GM12892 (cell line): ENCODE measurements at places on chromosomes 3 and 15.

GRCh38 chr3:4613366-4613765 is 120.2 kb downstream of the ITPR1 start:
- no peak for DNase-seq

DNA sequence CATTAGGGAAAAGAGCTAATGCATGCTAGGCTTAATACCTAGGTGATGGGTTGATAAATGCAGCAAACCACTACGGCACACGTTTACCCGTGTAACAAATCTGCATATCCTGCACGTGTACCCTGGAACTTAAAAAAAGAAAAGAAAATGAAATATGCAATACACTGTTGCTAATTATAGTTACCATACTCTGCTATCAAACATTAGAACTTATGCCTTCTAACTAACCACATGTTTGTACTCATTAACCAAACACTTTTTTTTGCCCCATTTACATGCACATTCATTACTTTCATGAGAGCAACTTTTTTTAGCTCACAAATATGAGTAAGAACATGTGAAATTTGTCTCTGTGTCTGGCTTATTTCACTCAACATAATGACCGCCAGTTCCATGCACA is 253.1 kb downstream of the CGGBP1 start:
- DNase-seq: no peak

- DNase-seq: no peak
Measured at GRCh38 chr3:143576568-143577270, 271.5 kb downstream of the SLC9A9 start.

GRCh38 chr3:138945709-138946662 is 951 bp downstream of the FOXL2 start:
- DNase-seq: no peak

DNA sequence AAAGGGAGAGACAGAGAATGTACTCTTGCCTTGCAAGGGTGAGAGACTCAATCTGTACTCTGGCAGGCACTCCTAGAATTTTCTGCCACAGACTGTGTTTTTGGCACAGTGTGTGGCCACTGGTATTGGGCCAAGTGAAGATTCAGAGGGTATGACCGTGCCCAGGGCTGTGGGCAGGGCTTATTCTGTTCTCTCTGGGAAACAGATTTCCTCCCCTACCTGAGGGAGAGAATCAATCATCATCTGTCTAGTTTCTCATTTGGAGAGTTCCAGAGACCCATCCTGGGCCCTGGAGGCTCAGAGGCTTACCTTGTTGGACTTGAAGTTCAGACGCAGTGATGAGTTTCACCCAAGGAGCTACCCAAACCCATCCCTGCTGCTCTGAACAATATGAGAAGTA is 28.2 kb downstream of the CSTA start:
- no peak for DNase-seq

- no peak for DNase-seq
Measured at GRCh38 chr3:55294557-55294956, 192.5 kb downstream of the WNT5A start.

GRCh38 chr3:100810671-100811070 is 101.4 kb downstream of the TFG start:
- no peak for DNase-seq

DNA sequence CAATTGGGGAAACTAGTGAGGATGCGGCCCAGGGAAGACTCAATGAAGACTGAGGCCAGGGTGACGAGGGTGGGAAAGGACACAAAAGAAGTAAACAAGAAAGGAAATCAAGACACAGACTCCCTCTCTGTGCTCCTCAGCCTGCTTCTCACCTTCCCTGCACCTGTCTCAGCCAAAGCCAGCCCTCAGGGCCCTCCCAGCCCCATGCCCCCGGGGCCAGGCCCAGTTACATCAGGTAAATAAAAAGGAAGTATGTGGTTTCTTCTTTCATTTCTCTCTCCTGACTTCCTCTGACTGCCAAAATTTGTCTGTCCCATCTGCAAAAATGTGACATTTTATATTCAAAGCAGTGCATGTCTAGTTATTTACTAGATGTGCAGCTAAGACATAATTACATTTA is 328.0 kb downstream of the UACA start:
- no peak for DNase-seq

- DNase-seq: no peak
Measured at GRCh38 chr3:150308037-150308319, 100.1 kb upstream of the TSC22D2 start.

DNA sequence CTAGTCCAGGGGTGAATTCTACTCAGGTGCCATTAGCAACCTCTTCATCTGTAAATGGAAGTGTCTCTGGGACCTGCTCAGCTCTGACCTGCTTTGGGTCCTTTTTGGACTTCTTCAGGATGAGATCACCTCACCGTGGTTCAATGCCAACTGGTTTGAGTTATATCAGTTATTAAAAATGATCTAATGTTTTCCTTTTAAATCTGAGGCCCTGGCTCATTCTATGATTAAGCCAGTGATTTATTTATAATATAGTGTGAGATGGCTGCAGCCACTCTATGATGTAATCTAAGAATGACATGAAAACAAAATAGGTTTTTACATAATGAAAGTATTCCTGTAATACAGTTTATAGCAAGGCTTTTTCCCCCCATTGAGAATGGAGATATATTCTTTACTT is 79.4 kb downstream of the LPP start:
- no peak for DNase-seq

DNA sequence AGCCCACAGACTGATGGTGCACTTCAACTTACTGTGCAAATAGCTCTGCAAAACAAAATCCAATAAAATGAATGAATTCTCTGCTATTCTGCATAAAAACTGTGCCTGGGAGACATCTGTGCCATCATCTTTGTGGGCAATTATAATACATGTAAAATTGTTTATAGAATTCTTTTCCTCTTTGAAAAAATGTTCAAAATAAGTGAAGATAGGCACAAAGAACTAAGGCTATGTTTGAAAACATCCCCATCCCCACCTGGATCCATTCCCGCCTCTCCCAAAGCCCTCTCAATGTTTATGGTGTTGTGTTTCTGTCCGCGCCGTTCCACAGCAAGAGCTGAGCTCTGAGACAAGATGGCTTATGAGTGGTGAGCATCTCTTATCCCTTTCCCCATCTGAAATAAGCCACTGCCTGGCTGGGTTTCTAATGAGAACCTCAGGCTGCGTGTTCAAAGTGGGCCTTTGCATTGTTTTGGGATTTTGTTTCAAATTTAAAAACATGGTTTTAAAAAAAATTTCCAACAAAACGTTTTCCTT is 22.4 kb upstream of the SNRPA1 start:
- no peak for DNase-seq

GRCh38 chr3:6439824-6440223 is 421.1 kb upstream of the GRM7 start:
- no peak for DNase-seq

DNA sequence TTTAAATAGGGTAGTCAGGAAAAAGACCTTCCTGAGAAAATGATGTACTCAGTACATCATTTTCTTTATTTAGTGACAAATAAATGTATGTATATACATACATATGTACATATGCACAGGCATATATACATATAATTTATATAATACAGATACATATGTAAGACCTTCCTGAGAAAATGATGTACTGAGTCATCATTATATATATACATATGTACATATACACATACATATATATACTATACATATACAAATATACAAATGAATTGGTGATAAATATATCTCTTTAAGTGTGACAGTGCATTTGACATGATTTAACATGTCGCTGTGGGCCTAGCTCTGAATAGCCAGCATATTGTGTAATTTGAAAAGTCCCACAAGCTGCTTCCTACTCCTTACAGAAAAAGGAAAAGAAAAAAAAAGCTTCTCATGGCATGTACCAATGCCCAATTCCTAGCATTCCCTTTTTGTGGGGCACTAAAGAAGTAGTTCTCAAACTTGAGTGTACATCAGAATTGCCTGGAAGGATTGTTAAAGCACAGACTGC is 208.1 kb upstream of the UMPS start:
- DNase-seq: no peak

- DNase-seq: peak; percentile 21
Measured at GRCh38 chr3:39065197-39065596, 13.4 kb downstream of the WDR48 start.

DNA sequence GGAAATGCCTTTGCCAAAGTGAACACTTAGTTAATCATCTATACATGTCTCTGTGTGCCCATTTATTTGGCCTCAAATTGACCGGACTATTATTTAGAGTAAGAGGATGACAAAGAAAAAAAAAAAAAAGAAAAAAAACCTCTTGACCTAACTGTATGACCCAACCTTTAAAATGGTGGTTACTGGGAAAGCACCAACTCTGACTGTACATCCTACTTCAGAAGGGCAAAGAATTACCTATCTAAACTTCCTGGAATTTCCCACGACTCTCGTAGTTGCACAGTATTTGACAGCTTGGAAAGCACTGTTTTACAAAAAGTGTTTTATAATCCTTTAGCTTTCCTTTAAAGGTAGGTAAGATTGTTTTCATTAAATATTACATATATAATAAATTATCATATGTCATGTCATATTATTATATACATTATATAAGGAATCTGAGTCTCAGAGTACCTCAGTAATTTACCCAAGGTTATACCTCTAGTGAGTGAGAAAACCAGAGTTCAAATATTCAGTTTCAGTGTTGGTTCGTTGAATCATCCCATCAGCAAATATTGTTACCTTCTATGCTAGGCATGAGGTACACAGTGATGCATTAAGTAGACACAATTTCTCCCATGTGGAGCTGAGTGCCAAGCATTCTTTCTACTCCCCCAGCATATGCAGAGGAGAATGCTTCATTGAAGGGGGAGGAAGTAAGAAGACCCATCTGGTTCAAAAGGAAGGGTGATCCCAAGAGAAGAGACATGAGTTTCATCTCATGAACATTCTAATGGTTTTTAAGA is 5.0 kb downstream of the BCL2A1 start:
- DNase-seq: no peak

DNA sequence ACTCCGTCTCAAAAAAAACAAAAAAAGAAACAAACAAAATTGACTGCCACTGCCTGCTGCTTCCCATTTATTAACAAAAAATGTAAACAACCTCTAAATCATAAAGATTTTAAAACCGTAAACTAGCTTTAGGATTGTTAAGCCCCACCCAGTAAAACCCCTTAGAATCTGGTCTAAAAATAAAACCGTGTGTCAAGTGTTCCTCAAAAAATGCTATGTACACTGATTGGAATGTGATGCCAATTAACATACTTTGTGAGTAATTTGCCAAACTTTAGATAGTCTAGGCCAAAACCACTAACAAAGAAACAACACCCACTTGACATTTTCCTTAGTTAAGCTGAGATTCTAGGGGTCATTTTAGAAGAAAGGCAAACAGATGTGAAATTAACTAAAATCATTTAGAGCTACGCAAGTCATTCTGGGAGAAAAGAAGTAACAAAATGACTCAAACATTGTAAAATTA is 5.3 kb downstream of the RAF1 start:
- DNase-seq: no peak

DNA sequence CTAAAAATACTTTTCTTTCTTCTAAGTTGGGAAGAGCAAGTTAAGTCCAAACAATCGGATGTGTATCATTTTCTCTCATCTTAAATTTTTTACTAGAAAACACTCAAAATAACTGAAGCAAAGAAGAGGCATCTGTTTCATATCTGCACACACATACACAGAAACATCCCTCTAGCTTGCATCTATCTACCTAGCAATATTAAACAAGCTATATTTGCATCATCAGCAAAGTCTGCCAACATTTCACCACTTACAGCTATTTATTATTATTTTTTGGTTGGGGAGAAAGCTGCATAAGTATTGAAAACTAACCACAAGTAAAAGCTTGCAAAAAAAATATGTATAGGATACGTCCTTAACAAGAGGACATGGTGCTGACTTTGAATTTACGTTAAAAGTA is 1.9 kb downstream of the GOLIM4 start:
- no peak for DNase-seq
